ENCODE measurements at places on chromosomes 1 and 21.

DNA sequence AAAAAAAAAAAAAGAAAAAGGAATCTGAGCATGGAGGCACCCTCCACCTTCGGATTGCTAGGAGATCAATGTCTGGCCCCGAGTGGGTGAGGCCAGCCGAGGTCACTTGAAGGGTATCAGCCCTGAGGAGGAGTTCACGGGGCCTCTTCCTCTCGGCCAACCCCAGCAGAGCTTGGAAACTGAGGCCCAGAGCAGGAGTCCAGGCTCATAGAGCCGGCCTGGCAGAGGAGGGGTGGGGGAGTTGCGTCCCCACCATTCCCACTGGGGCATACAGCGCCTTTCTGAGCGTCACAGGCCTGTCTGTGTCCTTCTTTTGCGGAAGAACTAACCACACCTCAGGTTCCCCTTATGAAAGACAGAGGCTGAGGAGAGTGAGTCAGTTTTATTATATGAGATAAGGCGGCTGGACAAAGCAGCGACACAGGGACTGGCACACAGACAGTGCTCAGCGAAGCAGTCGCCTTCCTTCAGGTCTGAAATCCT is 17.1 kb upstream of the EPHA2 start:
- DNase-seq = no peak

DNA sequence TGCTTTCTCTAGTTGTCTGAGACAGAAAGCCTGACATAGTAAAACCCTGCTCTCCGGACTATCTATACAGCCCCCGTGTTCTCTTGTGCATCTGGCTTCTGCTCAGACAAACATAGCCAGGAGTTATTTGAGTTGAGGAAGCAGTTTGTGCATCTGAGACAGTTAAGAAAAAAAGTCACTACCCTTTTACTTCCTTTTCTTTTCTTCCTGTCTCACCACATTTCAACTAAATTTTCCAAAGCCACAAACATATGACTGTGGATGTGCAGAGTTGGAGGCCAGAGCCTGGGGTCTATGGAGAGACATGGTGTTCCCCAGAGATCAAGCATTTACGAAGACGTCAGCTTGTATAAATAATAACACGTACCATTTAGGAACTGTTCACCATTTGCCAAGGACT is 158.5 kb upstream of the FGGY start:
- no peak for DNase-seq

DNA sequence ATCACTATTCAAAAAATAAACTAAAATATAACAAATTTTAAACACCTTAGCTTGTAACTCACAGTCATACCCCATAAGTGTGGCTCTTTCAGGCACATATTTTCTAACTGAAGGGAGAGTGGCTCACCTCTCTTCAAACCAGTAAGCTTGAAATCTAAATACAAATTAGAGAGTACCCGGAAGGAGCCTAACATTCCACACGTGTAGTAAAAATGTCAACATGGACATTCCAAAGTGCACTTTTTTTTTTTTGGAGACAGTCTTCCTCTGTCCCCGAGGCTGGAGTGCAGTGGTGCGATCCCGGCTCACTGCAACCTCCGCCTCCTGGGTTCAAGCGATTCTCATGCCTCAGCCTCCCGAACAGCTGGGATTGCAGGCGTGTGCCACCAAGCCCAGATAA is 275.6 kb upstream of the ADGRL2 start:
- DNase-seq = no peak

DNA sequence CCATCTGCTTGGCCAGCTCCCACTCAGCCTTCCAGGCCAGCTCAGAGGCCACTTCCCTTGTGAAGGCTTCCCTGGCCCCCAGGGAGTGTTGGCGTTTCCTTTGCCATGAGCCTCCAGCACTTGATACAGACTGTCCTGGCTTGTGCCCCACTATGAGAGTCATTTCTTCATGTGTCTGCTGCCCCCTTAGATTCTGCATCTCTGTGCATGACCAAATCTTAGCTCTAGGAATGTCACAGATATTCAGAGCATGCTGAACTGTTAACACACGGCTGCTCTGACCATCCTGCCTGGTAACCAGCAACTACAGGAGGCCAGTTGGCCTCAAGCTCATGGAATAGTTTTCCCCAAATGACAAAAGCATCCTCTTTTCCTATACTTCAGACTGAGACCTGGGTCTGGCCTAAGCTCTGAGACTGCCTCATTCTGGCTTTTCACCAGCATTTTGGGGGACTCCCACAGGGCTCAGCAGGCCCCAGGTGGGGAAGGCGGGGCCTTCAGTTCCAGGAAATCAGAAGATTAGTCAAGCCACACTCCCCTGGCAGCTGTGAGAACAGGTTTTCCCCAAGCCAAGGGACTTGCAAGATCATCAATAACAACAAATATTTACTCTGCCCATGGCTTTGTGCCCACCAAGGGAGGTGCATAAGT is 182.6 kb upstream of the EDN2 start:
- peak; percentile 88 for DNase-seq

DNA sequence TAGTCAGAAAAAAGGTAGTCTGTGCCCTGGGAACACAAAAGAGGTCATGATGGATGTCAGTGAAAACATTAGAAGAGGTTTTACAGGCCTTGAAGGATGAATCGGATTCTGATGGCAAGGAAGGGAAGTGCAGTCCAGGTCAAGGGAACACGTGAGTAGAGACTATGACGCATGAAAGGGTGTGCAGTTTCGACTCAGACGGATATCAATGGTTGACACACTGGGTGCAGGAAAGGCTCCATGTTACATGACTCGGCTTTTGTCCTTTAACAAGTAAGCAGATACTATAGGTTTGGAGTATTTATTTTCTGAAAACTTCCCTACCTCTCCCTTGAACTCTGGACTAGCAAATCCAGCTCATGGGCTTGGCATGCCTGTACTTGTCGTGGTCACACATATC is 55.3 kb downstream of the SEC16B start:
- no peak for DNase-seq

DNA sequence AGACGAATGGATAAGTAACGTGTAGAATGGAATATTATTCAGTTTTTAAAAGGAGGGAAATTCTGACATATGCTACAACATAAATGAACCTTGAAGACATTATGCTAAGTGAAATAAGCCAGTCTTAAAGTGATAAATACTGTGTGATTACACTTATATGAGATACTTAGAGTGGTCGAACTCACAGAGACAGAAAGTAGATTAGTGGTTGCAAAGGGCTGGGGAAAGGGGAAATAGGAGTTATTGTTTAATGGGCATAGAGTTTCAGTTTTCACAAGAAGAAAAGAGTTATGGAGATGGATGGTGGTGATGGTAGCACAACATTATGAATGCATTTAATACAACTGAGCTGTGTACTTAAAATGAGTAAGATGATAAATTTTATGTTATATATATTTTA is 14.7 kb upstream of the AHCYL1 start:
- no peak for DNase-seq

DNA sequence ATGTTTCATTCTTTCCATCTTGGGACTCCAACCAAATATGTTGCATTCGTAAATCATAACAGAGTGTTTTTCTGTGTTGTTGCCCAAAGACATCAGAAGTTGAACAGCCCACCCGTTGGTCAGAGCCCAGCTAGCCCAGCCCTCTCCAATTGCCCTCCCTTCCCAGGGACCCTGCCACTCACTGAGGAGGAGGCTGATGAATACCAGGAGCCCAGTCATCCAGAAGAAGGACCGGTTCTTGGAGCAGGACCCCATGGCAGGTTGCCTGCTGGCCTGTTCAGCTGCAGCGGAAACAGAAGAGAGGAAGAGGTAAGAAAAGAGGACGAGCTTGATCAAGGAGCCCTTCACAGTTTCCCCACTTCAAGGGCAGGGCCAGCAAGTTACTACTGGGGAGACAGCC is 172.2 kb upstream of the ETV3 start:
- DNase-seq = no peak

GRCh38 chr1:60848583-60849188 is 233.7 kb upstream of the NFIA start:
- DNase-seq = peak; percentile 26

DNA sequence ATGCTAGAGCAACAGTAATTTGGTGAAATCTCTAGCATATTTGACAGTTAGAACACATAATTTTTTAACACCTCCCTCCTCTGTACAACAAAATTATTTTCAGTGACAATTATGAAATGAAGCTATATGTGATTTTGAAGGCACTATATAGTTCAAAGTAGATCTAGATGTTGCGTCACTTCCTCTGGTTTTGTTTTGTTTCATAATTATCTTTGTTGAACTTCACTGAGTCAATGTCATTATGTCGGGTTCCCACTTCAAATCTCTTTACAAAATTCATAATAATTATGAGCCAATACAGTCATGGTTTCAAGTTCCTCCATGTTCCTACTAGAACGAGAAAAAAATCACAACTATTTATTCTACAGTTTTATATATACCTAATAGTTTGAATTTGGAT is 254.8 kb upstream of the PLXNA2 start:
- DNase-seq = no peak

DNA sequence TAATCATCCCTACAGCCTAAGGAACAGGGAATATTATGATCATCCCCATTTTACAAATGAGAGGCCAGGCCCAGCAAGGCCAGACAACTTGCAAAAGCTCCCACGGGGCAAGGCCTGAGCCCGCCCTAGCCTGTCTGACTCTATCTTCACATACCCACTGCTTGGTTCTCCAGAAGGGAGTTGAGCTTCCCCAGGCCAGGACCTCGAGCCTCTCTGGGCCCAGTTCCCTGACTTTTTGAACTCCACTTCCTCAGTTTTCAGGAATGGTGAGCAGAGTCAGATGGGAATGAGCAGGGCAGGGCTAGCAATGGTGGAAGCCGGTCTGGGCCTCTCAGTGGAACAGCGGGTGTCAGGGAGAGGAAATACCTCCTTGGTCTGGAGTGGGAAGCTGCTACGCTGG is 39.3 kb downstream of the CACNA1S start:
- DNase-seq = no peak

- no peak for DNase-seq
Measured at GRCh38 chr21:42027822-42028765, 17.9 kb upstream of the ZBTB21 start.

DNA sequence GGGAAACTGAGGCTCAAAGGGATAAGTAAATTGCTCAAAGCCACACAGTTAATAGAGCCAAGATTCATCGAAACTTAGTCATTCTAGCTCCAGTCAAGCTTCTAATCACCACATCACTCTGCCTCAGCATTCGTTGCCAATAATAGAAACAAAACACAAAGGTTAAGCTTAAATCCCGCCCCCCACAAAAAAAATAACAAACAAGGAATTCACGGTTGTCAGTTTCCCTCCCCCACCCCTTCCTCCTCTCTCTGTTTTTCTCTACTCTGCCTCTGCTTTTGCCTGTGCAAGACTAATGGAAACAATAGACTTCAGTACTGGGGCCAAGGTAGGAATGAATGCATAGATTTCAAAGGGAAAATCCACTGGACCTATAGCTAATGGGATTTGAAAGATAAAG is 70.7 kb upstream of the ZNF644 start:
- no peak for DNase-seq

- DNase-seq = no peak
Measured at GRCh38 chr1:199333180-199333579, 694.3 kb upstream of the NR5A2 start.

- DNase-seq = no peak
Measured at GRCh38 chr1:156060937-156061636, at the start of gene RAB25. RAB25 (plus strand) TSS chr1:156061160; CDS start chr1:156061401, 241 bp downstream.

- DNase-seq = no peak
Measured at GRCh38 chr1:191869790-191870312, 288.4 kb upstream of the RGS18 start.

DNA sequence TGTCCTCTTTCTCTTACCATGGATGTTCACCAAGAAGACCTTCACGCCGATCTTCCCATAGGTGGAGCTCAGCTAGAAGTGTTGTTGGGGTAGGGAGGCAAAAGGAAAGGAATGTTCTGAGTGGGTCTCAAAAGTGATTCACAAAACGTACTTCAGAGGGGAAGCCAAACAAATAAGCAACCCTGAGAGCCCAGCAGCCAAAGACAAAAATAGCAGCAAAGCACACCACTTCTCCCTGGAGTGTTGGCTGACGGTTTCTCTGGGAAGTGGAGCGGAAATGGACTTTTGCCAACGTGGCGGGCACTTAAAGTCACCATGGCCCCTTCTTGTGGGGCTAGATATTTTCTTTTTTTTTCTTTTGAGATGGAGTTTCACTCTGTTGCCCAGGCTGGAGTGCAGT is 23.1 kb downstream of the SLC26A9 start:
- DNase-seq = no peak

- no peak for DNase-seq
Measured at GRCh38 chr1:218775501-218776021, 398.1 kb upstream of the LYPLAL1 start.

- DNase-seq = peak; percentile 13
Measured at GRCh38 chr1:10917513-10918454, 94.7 kb upstream of the TARDBP start.

- DNase-seq = no peak
Measured at GRCh38 chr1:116335850-116336624, 37.0 kb upstream of the ATP1A1 start.

GRCh38 chr1:41640141-41640751 is 155.8 kb upstream of the EDN2 start:
- no peak for DNase-seq

- DNase-seq = no peak
Measured at GRCh38 chr1:226734611-226735153, 4.4 kb downstream of the ITPKB start.

- no peak for DNase-seq
Measured at GRCh38 chr1:162919034-162919433, 58.1 kb upstream of the CCDC190 start.

DNA sequence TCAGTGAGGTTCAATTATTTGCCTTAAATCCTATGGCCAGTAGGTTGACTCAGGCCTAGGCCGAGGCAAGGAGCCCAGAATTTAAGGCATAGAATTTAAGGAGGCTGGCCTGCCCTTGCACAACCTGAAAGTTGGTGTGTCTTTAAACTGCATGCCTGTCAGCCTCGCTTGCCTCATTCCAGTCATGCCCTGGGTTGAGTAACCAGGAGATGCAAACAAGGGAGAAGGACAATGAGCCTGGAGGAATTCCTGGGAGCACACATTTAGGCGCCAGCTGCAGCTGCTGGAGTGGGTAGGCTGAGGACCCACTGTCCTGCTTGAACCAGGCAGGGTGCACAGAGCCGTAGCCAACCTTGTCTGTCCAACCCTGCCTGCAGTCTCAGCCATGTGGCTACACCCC is 11.7 kb downstream of the CD2 start:
- DNase-seq = peak; percentile 52

DNA sequence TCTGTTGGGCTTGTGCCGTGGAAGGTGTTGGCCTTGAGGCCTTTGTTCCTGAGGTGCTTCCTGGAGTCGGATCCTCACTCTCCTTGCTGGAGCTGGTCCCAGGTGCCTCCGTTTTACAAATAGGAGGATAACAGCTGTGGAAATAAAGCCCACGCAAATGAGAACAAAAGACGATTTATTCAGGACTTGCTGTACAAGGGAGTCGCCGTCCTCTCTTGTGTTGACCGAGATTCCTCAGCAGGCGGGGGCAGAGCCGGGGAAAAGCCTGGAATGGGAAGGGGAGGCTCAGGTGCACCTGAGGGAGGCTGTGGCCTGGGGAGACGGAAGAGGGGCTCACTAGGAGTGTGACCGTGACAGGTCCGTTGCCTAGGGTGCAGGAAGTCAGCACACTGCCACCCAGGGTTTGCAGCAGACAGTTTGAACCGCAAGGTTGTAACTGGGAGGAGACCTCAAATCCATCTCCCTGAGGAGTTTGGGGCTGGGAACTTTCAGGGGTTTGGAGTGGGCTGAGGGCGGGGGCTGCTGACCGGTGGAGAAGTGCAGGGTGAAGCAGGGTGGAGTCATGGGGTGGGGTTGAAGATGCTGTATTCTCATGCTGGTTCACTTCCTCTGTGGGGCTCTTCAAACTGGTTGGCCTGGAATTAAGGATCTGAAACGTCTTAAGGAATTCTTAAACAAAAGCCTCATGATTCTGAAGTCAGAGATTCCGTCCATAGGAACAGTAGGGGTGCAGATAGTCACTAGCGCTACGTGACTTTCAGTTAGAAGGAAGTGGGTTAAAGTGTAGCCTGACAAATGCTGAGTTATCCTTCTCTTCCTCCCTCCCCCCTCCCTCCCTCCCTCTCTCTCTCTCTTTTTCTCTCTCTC is 2.6 kb upstream of the CSTB start:
- peak; percentile 48 for DNase-seq

Data from activated CD4-positive, alpha-beta T cell treated with anti-CD3 and anti-CD28 coated beads, Interleukin-10, Interleukin-2, amounts not matched to agents 100 ng/mL and 50 ng/mL, durations not matched to agents 16 hours and 8 hours (primary cell).